Effector CD4-positive, alpha-beta T cell (primary cell): ENCODE measurements at places on chromosomes 5 and 9.

DNA sequence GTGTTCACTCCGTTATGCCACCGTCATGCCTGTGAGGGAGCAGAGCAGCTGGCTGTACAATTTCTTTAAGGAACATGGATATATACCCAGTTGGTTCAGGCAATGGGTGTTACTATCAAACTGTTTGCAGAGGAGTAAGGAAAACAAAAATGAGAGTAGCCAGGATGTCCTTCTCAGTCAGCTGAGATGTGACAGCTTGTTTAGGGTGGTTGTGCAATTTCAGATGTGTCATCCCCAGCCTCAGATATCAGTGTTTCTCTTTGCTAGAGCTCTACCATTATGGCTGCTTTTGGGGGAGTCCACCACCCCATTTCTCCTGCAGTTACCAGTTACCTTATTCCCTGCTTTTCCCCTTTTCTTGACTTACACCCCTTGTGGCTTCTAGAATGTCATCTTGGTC, 135.2 kb upstream of the SLC24A2 start:
- no peak for DNase-seq

DNA sequence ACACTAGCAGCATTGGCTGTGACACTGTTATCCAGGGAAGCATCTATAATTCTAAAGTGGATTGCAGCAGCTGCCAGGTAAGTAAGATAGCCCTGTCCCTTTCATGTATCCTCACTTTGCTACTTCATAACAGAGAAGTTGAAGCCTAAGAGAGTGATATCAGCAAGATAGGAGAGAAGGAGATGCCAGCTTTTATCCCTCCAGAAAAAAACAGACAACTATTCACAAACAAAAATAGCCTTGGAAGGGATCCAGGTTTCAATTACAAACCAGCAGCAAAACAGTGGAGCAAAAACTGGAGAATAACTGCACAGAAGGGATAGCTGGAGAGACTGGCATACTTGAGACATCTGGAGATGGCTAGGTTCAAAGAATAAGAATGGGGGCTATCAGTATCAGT, 19.6 kb upstream of the VCAN start:
- no peak for DNase-seq

DNA sequence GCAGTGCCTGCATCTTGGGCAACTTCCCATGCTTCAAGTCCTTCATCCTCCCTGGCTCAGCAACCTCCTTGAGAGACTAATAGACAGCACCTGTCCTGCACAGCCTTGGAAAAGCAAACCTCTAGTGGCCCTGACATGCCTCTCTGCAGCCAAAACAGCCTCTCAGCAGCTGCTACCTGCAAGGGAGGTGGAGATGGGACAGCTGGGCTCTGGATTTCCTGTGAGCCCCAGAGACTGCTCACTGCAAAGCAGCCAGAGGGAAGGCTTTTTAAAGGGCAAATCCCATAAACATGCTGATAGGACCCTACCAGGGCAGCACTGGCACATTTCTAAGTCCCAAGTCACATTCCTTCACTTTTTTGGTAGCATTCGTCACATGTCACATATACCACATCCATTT, 31.5 kb upstream of the MYORG start:
- DNase-seq: no peak

GRCh38 chr9:105141146-105141975, 103.1 kb upstream of the SLC44A1 start:
- DNase-seq: no peak

DNA sequence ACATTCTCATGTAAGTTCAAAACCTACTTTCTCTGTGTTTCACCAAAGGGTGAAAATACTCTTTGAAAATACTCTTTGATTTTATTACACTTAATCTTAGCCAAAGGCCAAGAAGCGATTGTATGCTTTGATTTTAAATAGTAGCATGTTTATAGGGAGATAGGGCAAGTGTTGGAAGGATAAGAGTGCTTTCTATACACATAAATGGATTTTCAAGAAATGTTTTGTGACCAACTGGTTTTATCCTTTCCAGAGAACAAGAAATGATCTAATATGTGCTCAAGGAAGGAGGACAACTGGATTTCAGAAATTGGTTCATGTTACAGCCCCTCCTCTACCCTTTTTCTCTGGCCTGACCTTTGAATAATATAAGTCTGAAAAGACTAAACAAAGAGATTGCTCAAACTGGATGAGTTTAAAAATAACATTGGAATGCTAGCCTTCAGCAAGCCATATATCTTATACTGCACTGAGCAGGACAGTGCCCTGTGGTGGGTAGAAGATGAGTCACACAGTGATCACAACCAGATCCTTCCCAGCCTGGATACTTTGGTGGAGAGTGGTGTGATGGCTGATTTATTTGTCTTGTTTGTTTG, 13.1 kb downstream of the PALM2AKAP2 start:
- no peak for DNase-seq

- DNase-seq: no peak
Measured at GRCh38 chr5:52607227-52607824, 180.4 kb upstream of the ITGA1 start.

DNA sequence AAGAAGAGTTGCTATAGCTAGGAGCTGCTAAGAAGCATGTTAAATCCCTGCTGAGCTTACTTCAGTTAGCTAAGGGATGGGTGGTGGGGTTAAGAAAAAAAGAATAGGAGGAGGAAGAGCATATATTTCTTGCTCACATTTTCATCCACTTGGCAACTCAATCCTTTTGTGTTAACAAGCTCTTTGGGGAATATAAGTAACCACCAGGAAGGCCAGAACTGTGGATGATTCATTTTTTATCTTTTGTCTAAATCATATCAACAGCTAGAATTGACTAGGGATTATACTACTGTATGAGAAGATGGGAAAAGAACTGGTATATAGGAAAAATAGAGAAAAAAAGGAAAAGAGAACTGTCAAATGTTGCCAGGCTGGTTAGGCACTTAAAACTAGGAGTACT, 555.3 kb upstream of the ARRDC3 start:
- no peak for DNase-seq

GRCh38 chr9:135471791-135472640, 7.6 kb upstream of the PPP1R26 start:
- DNase-seq: no peak

DNA sequence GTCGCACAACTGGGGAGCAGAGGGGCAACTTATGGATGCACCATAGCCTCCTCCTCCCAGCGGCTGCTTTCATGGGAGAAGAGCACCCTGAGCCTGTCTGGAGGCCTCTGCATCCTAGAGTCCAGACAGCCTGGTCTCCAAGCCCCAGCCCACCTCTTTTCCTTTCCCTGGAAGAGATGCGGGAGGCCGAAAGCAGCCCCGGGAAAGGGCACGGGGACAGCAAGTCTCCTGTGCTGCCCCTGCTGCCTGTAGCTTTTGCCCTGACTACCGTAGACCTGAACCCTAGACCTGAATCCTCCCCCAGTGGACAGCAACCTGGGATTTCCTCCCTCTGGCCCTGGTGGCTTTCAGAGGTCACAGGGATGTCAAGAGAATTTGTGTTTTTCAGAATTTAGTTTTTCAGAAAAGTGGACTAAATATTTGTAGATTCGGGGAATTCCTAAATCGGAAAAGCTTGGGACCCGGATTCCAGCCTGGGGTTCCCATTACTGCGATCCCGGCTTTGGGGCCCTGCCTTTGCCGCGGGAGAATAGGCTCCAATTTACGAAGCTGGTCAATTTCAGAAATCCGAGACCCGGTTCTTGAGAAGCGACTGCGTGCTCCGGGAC, 4.3 kb upstream of the PITX1 start:
- DNase-seq: no peak

GRCh38 chr5:178413988-178414387, 176.2 kb downstream of the COL23A1 start:
- DNase-seq: no peak

GRCh38 chr9:130339306-130339705, 73.7 kb downstream of the HMCN2 start:
- no peak for DNase-seq

GRCh38 chr5:178839319-178839704, 20.4 kb upstream of the ZNF354B start:
- peak; percentile 22 for DNase-seq

GRCh38 chr9:136312436-136312835, 8.5 kb upstream of the CCDC187 start:
- no peak for DNase-seq

- DNase-seq: no peak
Measured at GRCh38 chr5:40801771-40802562, 3.8 kb upstream of the PRKAA1 start.

DNA sequence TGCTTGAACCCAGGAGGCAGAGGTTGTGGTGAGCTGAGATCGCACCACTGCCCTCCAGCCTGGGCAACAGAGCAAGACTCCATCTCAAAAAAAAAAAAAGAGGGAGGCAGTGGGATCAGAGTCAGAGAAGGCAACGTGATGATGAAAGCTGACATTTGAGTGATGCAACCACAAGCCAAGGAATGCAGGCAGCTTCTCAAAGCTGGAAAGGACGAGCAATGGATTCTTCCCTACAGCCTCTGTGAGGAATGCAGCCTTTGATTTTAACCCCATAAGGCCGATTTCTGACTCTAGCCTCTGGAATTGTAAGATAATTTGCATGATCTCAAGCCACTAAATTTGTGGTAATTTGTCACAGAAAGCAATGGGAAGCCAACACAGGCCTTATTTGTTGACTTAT, 9.8 kb downstream of the TGFBI start:
- DNase-seq: no peak

DNA sequence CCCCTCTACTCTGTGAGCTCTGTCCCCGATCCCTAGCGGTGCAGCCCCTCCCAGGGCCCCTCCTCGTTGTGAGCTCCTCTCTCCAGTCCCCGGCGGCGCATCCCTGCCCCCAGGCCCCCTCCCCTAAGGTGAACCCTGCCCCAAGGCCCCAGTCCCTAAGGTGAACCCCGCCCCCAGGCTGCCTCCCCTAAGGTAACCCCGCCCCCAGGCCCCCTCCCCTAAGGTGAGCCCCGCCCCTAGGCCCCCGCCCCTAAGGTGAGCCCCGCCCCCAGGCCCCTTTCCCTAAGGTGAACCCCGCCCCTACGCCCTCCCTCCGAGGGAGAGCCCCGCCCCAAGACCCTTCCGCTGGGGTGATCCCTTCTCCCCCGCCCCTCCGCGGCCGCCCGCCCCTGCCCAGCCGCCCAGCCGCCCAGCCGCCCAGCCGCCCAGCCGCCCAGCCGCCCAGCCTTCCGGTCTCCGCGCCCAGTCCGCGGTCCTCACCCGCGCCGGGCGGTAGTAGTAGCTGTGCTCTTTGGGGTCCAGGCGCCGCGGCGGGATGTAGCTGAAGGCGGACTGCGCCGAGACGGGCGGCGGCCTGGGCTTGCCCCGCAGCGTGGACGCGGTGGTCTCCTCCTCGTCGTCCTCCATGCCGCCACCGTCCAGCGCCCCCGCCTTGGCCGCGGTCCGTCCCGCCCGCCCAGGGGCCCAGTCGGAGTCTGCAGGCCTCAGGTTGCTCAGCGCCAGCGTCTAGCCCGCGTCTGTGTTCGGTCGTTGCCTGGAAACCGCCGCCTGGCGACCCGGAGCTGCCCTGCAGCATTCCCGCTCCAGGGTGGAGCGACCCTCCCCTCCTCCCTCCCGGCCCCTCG, at the start of gene CFAP90:
Gene CFAP90, minus strand, starts transcription at position 739 of the 845 bp plus-strand sequence. Its CDS starts 112 bp downstream, at position 627.
- peak; percentile 20 for DNase-seq

DNA sequence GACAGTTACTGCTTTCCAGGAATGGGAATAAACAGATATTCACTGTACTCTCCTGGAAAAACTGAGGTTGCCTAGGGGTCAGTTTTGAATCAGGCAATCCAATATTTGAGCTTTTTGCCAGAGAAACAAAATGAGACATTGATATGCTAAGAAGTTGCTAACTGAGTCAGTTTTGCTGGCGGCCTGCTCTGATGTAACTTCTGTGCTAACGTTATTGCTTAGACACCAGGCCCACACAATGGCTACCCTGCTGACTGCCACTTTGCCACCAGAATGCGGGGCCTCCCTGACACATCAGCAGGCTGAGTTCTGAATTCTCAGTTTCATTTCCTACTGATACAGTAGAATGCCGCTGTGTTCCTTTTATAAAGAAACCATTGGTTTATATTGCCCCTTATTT, 18.2 kb upstream of the ZNF618 start:
- DNase-seq: no peak

- DNase-seq: no peak
Measured at GRCh38 chr5:116521173-116521872, 53.3 kb downstream of the SEMA6A start.

DNA sequence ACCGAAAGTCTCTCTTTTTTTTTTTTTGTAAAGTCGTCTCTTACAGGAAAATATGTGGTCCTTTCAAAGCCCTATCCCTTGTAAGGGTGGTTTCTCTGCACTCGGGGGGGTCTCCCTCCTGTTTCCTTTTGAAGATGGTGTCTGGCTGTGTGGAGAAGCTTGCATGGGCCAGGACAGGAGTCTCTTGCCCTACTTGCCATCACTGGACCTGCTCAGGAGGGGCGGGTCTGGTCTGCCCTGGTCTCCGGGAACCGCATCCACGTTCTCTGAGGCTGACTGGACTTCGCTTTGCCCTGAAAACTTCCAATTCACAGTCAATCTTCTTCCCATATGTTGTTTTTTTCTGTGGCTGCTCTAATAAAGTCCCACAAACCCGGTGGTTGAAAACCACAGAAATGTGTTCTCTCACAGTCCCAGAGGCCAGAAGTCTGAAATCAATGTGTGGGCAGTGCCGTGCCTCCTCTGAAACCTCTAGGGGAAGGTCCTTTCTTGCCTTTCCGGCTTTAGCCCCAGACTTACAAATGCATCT, 92.9 kb upstream of the IER5L start:
- no peak for DNase-seq

DNA sequence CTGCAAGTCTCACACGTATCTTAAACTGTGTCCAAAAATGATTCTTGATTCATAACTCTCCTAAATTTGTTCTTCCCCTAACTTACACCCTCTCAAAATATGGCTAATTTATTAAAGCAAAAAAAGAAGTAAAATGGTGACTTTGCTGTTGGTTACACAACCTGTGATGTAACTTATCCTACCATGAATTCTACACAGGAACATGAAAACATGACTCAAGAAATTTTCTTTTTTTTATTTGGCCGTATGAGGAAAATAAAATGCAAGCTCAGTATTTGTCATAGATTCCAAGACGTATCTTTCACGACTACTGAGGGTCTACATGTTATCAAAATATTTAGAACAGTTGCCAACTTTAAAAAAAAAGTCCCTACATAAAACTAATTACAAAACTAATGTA, 9.2 kb downstream of the LIFR start:
- no peak for DNase-seq

- DNase-seq: no peak
Measured at GRCh38 chr9:3857091-3857490, 331.3 kb upstream of the RFX3 start.

GRCh38 chr5:133251296-133252132, 199.7 kb downstream of the HSPA4 start:
- DNase-seq: no peak

- no peak for DNase-seq
Measured at GRCh38 chr5:111201705-111202104, 22.5 kb upstream of the CAMK4 start.

DNA sequence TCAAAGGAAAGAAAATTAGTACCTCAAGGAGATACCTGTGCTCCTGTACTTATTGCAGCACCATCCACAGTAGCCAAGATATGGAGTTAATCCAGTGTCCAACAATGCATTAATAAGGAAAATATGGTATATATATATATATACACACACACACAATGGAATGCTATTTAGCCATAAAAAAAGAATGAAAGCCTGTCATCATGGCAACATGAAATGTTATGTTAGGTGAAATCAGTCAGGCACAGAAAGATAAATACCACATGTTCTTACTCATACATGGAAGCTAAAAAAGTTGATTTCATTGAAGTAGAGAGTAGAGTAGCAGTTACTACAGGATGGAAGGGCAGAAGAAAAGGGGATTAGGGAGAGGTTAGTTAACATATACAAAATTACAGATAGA, 601.5 kb downstream of the ANXA1 start:
- no peak for DNase-seq
